ENCODE measurements at places on chromosomes 13 and 19. TPM values are rescaled to one million over a fixed set of nuclear protein-coding genes. Genes with fewer than 3 reads are reported as not detected.

GRCh38 chr19:4365341-4365740 lies 22.0 kb downstream of the MPND start:
- DNase-seq = no peak

DNA sequence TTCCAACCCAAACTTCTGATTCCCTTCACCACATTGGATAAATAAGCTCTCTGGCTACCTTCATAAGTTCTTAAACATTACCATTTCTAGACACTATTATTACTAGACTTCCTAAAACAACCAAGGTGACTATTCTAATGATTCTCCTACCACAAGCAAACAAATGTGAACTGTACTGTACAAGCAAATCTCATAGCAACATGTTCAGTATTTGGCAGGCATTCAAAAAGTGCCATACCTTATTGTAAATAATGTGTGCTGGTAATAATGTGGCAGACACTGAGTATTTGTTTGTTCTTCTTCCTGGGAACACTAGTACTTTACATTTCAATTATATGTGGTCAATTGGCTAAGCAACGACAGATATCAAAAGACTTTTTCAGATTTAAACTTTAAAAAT lies 986.0 kb upstream of the SPRY2 start:
- DNase-seq = no peak

DNA sequence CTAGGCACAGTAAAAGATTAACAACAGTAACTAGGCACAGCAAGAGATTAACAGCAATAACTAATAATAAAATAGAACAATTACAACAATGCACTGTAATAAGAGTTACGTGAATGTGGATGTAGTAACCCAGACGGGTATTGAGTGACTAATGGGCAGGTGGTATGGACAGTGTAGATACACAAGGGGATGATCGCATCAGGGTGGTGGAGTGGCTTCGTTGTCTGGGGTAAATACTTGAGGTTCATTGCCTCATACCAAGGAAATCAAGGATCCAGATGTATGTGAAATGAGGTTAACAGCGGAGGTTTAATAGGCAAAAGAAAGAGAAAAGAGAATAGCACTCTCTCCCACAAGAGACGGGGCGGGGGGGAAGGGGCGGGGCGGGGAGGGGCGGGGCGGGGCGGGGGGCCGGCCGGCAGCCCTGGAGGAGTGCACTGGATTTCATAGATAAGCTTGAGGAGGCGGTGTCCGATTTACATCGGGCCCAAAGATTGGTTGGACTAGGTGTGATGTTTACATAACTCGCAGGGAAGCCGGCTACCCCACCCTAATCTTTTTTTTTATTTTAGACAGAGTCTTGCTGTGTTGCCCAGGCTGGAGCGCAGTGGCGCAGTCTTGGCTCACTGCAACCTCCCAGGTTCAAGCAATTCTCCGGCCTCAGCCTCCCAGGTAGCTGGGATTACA lies 106.3 kb downstream of the KCTD15 start:
- DNase-seq = no peak

- DNase-seq = peak; percentile 80
Measured at GRCh38 chr19:48403606-48404005, 10.1 kb downstream of the GRIN2D start.

DNA sequence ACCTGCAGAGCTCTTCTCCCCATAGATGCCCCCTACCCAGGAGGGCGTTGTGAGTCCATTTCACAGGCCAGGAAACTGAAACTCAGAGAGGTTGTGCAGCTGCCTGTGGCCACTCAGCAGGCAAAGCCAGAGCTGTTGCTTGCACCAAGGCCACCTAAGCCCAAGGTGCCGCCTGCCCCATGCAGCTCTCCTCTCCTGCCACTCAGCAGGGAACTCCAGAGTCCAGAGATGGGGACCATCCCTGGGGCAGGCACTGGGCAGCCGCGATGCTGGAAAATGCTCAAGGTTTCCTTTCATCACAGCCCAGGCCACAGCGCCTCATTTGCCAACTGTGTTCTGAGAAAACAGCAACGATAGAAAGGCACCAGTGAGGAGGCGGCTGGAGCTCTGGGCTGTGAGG lies 41.0 kb upstream of the PEPD start:
- no peak for DNase-seq

DNA sequence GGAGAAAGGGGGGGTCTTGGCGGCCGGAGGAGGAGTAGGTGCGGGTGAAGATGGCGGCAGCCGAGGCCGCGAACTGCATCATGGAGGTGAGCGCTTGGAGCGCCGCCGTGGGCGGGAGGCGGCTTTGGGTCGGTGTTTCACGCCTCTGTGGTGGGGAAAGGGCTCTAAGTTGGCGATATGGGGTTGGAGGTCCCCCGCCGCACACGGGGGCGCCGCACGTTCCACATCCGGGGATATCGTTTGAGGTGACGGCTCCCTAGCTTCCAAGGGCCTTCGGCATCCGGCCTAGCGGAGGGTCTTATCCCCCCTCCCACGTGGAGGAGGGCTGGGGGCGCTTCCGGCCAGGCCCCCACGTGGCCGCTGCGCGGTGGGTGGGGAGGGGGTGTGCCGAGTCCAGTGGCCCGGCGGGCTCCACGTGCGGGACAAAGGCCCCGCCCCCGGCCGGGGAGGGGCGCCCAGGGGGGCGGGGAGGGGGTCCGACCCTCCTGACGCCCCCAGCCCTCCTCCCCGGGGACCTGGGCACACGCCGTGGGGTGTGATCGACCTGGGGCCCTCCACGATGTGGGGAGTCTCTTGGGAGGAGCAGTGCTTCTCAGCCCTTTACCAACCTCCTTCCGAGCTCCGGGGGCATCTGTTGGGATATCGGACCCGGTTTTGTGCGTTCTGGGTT lies at the start of gene PRMT1:
Gene PRMT1 (plus strand): TSS at position 41 of the 670 bp plus-strand sequence. CDS start 10 bp downstream, at position 51.
- DNase-seq = peak; percentile 72

DNA sequence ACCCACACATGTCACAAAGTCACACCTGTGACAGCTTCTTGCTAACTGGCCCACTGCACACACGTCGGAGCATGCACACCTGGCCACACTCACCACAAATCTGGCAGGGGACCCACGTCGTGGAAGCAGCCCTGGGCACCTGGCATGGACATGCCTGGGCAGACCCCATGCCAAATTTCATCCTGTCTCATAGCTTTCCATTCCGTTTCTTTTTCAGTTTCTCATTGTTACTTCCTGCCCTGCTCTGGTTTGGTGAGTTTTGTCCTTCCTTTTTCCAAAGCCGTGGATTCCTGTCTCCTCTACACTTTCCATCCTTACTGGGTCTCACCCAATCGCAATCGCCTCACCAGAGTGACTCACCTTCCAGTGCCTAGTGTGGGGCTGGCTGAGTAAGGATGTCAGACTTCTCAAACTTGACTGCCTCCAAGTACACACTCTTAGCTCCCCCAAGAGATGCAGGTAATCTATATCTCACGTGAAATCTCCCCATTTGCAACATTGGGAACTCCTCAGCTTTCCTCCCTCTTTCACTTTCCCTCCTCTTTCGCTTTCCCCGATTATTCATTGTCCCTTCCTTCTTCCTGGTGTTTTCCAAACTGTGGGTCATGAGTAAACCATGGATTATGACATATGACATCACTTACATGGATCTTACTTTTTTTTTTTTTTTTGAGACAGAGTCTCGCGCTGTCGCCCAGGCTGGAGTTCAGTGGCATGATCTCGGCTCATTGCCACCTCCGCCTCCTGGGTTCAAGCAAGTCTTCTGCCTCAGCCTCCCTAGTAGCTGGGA lies 1.6 kb upstream of the BBC3 start:
- DNase-seq = peak; percentile 52

ZNF525 gene
- total RNA-seq = 23.2 TPM

FXYD3 gene
- total RNA-seq = 0.88 TPM

KLK2 gene
- not detected for total RNA-seq

TMC4 gene
- total RNA-seq = not detected

Measured in OCI-LY7 (cell line).